A673 (cell line): ENCODE measurements at places on chromosomes 5 and 9. TPM values are rescaled to one million over a fixed set of nuclear protein-coding genes. Genes with fewer than 3 reads are reported as not detected.

GRCh38 chr5:16385516-16386090 is 80.0 kb downstream of the ZNF622 start:
- H3K27ac ChIP-seq = no peak overlapping the region
- H3K4me3 ChIP-seq = no peak overlapping the region
- H3K36me3 ChIP-seq = no peaks in the 10 kb centered on the region
- H3K27me3 ChIP-seq = no peaks in the 10 kb centered on the region
- H3K4me1 ChIP-seq = peaks cover 5% of the 10 kb centered on the region
- no peak for DNase-seq

Gene C9
- total RNA-seq = not detected in 2 replicates

DNA sequence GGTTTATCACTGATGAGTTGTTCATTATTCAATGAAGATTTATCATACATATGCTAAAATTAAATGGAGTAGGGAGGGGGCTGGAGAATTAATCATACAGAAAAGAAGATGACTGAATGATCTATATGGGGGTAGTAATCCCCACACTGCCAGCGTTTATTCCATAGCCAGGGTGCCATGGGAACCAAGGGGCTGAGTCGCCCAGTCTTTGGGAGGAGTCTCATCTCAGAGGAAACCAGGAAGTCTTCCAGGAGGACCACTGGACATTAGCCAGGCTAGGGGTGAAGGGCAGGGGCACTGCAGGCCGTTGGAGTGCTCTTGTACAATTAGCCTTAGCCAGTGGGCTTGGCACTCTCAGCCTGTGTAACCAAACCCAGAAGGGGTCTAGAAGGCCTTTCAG is 226.5 kb downstream of the ARL15 start:
- no peaks in the 10 kb centered on the region for H3K27me3 ChIP-seq
- DNase-seq = no peak
- H3K36me3 ChIP-seq = no peaks in the 10 kb centered on the region
- no peak overlapping the region for H3K4me3 ChIP-seq
- H3K4me1 ChIP-seq = no peaks in the 10 kb centered on the region

GRCh38 chr5:168266016-168266415 is 25.4 kb upstream of the WWC1 start:
- no peaks in the 10 kb centered on the region for H3K27me3 ChIP-seq
- H3K27ac ChIP-seq = no peak overlapping the region
- no peak overlapping the region for H3K4me3 ChIP-seq
- H3K36me3 ChIP-seq = no peaks in the 10 kb centered on the region

- no peak for DNase-seq
- no peak overlapping the region for H3K27ac ChIP-seq
- no peak overlapping the region for H3K4me3 ChIP-seq
- no peaks in the 10 kb centered on the region for H3K36me3 ChIP-seq
- H3K4me1 ChIP-seq = peaks cover 48% of the 10 kb centered on the region
Measured at GRCh38 chr5:159217236-159217635, 7.9 kb upstream of the RNF145 start.

Gene BHMT2
- total RNA-seq = 0.19 and 0.50 TPM in 2 replicates

DNA sequence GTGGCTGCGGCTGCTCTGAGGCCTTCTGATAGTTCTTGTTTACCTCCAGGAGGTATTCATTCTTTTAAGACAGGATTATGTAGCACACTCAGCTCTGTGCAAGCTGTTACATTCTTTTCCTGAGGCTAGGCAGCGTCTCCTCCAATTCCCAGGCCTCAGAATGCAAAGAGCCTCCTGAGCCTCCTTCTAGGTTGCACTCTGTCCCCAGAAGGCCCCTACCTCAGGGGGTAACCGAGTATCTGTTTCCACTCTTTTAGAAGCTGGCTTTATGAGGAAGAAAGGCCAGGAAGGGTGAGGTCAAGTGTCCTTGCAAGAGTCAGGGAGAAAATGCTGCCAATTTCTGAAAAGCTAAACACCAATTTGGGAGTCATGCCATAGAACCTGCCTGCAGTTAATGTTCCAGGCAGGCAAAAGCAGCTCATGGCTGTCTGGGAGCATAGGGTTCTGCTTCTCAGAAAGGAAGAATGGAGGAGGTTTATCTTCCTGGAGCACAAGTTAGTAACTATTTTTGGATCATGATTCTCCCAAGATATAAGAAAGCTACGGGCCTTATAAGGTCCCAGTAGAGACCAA is 178.9 kb downstream of the SEMA6A start:
- H3K4me1 ChIP-seq = no peaks in the 10 kb centered on the region
- no peak overlapping the region for H3K4me3 ChIP-seq
- H3K36me3 ChIP-seq = no peaks in the 10 kb centered on the region
- DNase-seq = no peak
- no peak overlapping the region for H3K27ac ChIP-seq

GRCh38 chr5:10286162-10286861 is 21.4 kb downstream of the CMBL start:
- H3K4me3 ChIP-seq = no peak overlapping the region
- DNase-seq = no peak
- no peaks in the 10 kb centered on the region for H3K36me3 ChIP-seq
- H3K27ac ChIP-seq = no peak overlapping the region
- peaks cover 9% of the 10 kb centered on the region for H3K4me1 ChIP-seq

Gene XPA
- total RNA-seq = 15.6 and 17.9 TPM in 2 replicates

Gene GRIN3A
- not detected in 2 replicates for total RNA-seq

Gene ADAMTSL2
- 0.06 TPM in 1 of 2 replicates, not detected in the other for total RNA-seq

DNA sequence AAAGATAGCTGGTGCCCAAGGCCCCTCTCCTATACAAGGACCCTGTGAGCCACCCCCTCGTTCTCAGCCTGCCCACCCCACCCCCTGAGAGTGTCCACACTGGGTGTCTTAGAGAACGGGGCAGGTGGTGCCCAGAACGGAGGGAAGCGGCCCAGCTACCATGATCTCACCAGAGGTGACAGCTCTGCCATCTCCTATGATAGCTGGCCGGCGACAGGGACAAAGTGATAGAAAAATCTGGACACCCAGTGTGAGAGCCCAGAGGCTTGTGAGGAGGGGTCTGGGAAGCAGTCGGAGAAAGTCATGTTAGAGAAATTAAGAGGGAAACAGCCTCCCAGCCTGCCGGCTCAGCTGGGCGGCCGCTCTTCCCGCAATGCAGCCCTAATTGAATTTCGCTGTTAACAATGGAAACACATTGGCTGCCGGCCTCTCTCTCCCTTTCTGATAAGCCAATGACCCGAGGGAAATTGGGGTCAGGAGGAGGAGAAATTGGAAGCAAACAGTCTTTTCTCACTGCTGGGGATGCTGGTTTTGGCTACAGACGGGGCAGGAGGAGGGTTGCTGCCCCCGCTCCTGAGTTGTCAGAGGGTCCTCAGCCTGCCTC is 32.3 kb downstream of the HK3 start:
- no peak for DNase-seq
- H3K36me3 ChIP-seq = no peaks in the 10 kb centered on the region
- no peak overlapping the region for H3K4me3 ChIP-seq
- no peaks in the 10 kb centered on the region for H3K27me3 ChIP-seq

Gene NEUROG1
- total RNA-seq = not detected in 2 replicates
